ENCODE measurements at places on chromosomes 3 and 15. TPM values are rescaled to one million over a fixed set of nuclear protein-coding genes. Genes with fewer than 3 reads are reported as not detected.

The USP50 gene
- polyA plus RNA-seq = not detected

The CACNA1D gene
- 0.37 TPM for polyA plus RNA-seq

The RETNLB gene
- polyA plus RNA-seq = not detected

The OR5K2 gene
- not detected for polyA plus RNA-seq

The CD200 gene
- 1.3 TPM for polyA plus RNA-seq

The PRR20G gene
- not detected for polyA plus RNA-seq

The FILIP1L gene
- 15.9 TPM for polyA plus RNA-seq

The EXD1 gene
- not detected for polyA plus RNA-seq

The SLC12A1 gene
- not detected for polyA plus RNA-seq

The ATP10A gene
- polyA plus RNA-seq = 2.2 TPM

The TMF1 gene
- polyA plus RNA-seq = 6.7 TPM

The LYZL4 gene
- not detected for polyA plus RNA-seq

The CFAP44 gene
- 4.9 TPM for polyA plus RNA-seq

The IGF2BP2 gene
- polyA plus RNA-seq = 9.4 TPM

The NEO1 gene
- 4.7 TPM for polyA plus RNA-seq

The TMEM212 gene
- polyA plus RNA-seq = not detected

The IL5RA gene
- 0.15 TPM for polyA plus RNA-seq

The DOCK3 gene
- polyA plus RNA-seq = 1.2 TPM

The FRMD4B gene
- polyA plus RNA-seq = 7.8 TPM

The DET1 gene
- 2.9 TPM for polyA plus RNA-seq

The LRRN1 gene
- polyA plus RNA-seq = 0.07 TPM

The DIPK2A gene
- 3.4 TPM for polyA plus RNA-seq

The ZNF80 gene
- not detected for polyA plus RNA-seq

The NANOGP8 gene
- not detected for polyA plus RNA-seq

The SPATA12 gene
- not detected for polyA plus RNA-seq

The CD200R1 gene
- 0.07 TPM for polyA plus RNA-seq

The SCN11A gene
- 0.15 TPM for polyA plus RNA-seq

The SMAD6 gene
- 6.6 TPM for polyA plus RNA-seq

The TM4SF1 gene
- 131 TPM for polyA plus RNA-seq

The LRTM1 gene
- polyA plus RNA-seq = not detected

The ITIH1 gene
- polyA plus RNA-seq = not detected

The RAB6B gene
- 7.0 TPM for polyA plus RNA-seq

The C2CD4A gene
- 0.01 TPM for polyA plus RNA-seq

The ZWILCH gene
- 2.9 TPM for polyA plus RNA-seq

The ACSBG1 gene
- polyA plus RNA-seq = 0.65 TPM

The CFAP92 gene
- 0.44 TPM for polyA plus RNA-seq

The MUC4 gene
- polyA plus RNA-seq = 0.01 TPM

The KBTBD8 gene
- polyA plus RNA-seq = 1.2 TPM

The ARHGEF26 gene
- 2.3 TPM for polyA plus RNA-seq

The C3orf85 gene
- polyA plus RNA-seq = not detected

All from heart right ventricle (tissue), 16 donors.